ENCODE measurements at places on chromosomes 13 and 19.
A peak's percentile ranks its signal among the peaks of the same experiment; 100 is the strongest.

DNA sequence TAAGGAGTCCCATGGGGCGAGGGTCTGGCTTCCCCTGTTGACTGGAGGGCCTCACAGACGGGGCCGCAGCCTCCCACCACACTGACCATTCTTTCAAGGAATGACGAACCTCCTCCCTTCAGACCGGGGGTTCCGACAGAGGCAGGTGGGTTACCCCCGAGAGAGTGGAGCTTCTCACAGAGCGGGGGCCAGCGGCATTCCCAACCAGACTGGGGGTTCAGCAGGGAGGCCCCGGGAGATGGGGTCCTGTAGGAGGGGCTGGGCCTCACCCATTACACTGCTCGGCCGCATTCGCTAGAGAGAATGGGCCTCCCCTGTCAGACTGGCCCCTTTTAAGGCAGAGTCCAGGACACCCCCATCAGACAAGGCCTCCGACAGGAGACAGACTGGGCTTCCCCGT lies 15.6 kb upstream of the C2CD4C start:
- DNase-seq = no peak

- no peak for DNase-seq
Measured at GRCh38 chr19:33677745-33678426, 56.1 kb downstream of the CHST8 start.

- DNase-seq = peak; percentile 88
Measured at GRCh38 chr13:50910485-50910805, 854 bp downstream of the RNASEH2B start.

GRCh38 chr13:70889163-70889562 lies 780.9 kb upstream of the KLHL1 start:
- no peak for DNase-seq

DNA sequence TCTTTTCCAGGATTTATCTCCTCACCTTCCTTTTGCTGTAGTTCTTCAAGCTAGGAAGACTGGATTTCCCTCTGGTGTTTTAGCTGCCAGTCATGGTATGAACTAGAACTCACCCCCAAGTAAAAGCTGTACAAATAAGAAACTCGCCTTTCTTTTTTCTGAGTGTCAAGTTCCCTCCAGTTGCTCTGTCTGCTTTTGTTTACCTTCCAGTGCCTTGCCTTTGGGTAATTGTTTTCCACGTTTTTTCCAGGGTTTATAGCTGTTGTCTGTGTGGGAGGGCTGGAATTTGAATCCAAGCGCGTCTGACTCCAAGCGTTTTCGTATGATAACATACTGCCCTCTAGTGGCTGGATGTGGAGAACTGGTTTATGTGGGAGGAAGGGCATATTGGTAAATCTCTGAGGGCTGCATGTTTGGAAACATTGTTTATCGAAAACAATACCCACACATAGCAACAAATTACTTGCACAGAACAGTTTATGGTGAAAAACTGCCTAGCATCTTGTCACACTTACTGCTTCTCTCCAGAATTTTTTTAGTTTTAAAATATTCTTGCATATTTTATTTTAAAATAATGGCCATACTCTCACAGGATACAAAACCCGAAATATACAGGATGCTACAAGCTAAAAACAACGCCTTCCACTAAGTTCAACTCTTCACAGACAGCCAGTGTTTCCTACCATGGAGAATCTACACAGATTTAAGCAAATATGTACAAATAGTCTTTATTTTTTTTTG lies 19.2 kb downstream of the RCN3 start:
- peak; percentile 96 for DNase-seq

DNA sequence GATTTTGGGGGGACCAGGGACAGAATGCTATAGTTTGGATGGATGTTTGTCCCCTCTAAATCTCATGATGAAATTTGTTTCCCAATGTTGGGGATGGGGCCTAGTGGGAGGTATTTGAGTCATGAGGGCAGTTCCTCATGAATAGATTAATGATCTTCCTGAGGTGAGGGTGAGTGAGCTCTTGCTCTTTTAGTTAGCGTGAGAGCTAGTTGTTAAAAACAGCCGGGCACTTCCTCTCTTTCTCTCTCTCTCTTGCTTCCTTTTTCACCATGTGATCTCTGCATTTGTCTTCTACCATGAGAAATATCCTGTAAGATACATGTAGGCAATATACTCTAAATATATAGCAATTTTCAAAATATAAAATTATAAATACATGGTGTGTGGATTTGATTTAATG lies 290.8 kb upstream of the PCDH9 start:
- no peak for DNase-seq

- peak; percentile 96 for DNase-seq
Measured at GRCh38 chr19:48203794-48204628, 33.5 kb downstream of the ZSWIM9 start.

- DNase-seq = no peak
Measured at GRCh38 chr19:6039566-6040225, 61.8 kb upstream of the RANBP3 start.

- DNase-seq = no peak
Measured at GRCh38 chr13:111912991-111913760, 153.8 kb upstream of the SOX1 start.

DNA sequence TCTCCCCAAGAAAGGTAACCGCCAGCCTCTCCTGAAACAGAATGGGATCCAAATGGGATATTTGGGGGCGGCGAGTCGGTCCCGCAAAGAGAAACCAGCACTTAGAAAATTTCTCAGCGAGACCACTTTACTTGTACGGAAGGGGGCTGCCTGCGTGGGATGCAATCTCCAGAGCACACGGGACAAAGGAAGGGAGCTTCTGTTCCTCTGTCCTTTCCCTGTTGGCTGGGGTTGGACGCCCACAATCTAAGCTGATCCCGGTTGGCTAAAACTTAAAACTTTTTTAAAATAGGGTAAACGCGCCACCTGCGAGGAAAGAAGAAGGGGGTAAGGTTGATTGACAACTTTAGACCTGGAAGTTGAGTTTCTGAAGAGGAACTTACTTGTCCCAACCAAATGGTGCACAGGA lies 826 bp upstream of the BSG start:
- DNase-seq = peak; percentile 24

DNA sequence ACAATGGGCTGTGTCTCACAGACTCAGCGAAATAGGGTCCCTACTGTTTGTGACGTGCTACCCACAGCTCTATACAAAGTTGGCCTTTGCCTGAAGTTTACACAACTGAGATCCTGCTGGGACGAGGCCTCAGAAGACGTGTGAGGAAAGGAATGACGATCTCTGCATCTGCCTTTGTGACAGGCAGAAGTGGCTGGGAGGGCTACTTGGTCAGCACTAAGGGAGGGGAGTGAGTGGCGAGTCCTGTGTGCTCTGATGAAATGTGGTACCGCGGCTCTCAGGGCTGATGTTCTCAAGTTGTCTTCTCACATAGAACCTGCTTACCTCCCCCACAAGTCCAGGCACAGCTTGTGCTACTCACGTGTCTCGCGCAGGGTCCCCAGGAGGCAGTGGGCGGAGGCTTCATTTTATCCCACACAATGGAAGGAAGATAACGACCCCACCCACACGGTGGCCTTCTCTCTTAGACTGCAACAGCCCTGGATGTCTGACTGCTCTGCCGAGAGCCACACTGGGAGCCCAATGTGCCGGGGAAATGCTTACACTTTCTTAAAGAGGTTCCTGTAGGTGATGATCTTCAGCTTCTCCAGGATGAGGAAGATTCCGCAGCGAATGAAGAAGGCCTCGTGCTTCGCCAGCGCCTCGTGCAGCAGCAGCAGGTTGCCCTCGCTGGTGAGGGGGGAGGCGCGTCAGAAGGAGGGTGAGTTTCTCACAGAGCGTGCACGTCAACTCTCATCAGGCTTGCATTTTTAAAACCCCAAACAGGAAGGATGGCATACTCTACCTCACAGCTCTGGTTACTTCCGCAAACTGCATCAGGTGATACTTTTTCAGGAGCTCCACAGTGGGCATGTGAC lies 21.2 kb downstream of the PROZ start:
- no peak for DNase-seq

DNA sequence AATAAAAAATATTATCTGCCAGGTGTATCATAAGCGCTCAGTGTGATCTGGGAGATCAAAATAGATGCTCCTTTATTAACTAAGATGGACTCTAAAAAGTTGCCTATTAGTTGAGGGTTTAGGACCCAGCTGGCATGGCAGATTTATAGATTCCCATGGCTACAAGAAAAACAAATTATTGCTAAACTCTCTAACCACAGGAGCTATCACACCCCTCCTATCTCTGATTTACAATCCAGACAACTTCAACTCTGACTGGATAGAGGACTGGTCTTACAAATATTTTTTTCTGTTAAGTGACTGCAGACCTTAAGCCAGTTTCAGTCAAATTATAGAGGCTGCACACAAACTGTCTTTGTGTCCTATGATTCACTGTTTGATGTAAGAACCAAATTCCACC lies 45.4 kb upstream of the MYCBP2 start:
- DNase-seq = no peak

- DNase-seq = no peak
Measured at GRCh38 chr19:3873151-3873550, 4.3 kb upstream of the ZFR2 start.

Data from muscle of back (tissue), 13 donors.